Neuronal stem cell (in vitro differentiated cells): ENCODE measurements at places on chromosomes 7 and 10.

DNA sequence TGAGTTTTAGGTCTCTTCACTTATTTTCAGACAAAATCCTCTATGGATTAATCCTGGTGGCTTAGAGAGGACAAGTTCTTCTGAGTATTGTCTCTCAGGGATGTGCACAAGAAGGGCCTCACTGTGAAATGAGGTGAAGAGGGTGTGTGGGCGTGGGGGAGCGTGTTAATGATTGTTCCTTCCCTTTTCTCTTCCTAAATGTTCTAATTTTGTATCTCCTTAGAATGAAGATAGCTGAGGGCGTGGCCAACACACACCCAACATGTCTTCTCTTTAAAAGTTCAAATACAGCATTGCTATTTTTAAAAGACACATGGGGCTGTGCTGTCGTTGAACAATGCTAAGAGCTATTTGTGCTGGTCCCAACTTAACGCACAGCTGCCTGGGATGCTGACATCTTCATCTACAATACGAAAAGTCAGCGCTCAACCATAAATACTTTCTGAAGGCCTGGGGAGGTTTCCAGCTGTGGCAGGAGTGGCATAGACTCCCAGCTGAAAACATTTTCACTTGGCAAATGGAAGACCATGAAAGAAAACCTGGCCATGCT, 135.9 kb downstream of the JCAD start:
- no peak for DNase-seq

DNA sequence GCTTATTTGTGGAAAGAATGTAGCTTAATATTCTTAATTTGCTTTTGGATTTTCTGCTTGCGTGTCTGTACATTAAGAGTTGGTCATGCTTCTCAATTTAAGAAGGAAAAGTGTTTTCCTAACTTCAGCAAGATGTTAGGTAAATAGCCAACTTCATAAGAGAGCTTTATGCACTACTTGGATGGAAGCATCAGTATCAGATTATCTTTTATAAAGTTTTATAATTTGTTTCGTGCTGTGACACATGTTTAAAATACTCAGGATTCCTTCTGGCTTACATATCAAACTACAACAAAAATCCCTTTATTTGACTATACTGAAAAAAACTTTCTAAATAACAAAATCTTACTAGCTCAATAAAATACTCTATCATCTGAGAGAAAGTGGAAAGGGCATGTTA, 34.8 kb upstream of the AGR2 start:
- no peak for DNase-seq

DNA sequence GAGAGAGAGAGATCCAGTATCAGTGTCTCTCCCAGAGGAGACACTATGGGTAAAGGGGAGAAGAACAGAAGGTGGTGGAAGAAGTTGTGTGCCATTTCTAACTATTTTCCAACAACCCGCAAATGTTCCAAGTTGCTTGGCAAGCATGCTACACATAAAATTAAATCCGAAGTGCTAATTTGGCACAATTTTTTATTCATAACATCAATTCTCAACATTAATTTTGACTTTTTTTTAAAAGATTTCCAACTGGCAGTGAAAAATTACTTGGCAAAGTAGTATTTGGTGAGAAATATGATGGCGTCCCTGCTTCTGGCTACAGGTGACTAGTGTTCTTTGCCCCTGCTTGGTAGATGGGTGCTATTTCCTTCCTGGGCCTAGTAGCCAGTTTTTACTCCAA, 622.0 kb downstream of the SORCS1 start:
- DNase-seq = no peak

DNA sequence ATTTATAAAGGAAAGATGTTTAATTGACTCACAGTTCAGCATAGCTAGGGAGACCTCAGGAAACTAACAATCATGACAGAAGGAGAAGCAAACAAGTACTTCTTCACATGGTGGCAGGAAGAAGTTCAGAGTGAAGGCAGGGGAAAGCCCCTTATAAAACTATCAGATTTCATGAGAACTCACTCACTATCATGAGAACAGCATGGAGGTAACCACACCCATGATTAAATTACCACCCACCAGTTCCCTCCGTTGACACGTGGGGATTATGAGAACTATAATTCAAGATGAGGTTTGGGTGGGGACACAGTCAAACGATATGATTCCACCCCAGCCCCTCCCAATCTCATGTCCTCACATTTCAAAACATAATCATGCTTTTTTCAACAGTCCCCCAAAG, 124.2 kb upstream of the PCGF5 start:
- DNase-seq = no peak

GRCh38 chr7:157464971-157465886, 128.4 kb downstream of the DNAJB6 start:
- no peak for DNase-seq

DNA sequence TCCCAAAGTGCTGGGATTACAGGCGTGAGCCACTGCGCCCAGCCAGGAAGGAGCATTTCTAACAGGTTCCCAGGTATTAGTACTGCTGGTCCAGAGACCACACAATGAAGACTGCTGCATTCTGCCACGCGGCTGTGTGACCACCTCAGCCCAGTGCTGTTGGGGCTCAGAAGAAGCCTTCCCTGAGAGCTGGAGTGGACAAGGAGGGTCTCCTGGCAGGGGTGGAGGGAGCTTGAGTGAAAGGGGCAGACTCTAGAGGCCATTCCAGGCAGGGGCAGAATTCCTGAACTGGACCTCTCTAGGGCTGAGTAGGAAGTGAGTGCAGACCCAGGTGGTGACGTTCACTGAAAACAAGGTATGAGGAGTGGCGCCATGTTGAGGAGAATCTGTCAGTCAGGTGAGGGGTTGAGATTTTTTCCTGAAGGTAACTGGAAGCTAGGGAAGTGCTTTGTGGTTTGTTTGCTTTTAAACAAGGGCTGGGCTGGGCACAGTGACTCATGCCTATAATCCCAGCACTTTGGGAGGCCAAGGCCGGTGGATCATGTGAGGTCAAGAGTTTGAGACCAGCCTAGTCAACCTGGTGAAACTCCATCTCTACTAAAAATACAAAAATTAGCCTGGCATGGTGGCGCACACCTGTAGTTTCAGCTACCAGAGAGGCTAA, 67.6 kb downstream of the TACC2 start:
- DNase-seq = no peak

- no peak for DNase-seq
These were observed 97.9 kb upstream of the SH2B2 start for GRCh38 chr7:102188746-102189145.

DNA sequence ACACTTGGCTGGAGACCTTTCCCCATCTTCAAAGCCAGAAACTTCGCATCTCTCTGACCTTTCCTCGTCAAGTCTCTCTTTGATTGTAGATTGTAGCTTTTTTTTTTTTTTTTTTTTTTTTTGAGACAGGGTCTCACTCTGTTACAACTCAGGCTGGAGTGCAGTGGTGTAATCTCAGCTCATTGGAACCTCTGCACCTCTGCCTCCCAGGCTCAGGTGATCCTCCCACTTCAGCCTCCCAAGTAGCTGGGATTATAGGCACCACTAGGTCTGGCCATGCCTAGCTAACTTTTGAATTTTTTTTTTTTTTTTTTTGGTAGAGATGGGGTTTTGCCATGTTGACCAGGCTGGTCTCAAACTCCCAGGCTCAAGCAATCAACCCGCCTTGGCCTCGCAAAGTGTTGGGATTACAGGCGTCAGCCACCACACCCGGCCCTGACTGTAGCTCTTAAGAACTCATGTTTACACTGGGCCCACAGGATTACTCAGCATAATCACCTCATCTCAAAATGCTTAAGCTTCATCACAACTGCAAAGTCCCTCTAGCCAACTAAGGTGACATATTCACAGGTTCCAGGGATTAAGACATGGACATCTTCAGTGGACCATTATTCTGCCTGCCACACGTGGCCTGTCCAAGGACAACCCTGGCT, 11.7 kb downstream of the POLL start:
- no peak for DNase-seq

GRCh38 chr10:52615756-52616394, 156.7 kb downstream of the MBL2 start:
- DNase-seq = no peak

DNA sequence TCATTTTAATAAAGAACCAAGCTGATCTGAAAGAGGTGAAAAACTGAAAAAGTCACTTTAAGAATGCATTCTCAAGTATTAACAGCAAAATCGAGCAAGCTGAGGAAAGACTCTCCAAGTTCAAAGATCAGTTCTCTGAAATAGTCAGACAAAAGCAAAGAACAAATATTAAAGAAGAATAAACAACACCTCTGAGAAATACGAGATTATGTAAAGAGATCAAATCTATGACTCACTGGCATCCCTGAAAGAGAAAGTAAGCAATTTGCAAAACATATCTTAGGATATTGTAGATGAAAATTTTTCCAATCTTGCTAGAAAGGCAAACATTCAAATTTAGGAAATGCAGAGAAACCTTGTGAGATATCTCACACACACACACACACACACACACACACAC, 138.4 kb upstream of the HGF start:
- no peak for DNase-seq

GRCh38 chr7:69414555-69414954, 183.7 kb upstream of the AUTS2 start:
- DNase-seq = no peak

GRCh38 chr7:35906191-35906908, 105.5 kb downstream of the SEPTIN7 start:
- peak; percentile 78 for DNase-seq

- DNase-seq = peak; percentile 80
These were observed 121.6 kb upstream of the ZNF92 start for GRCh38 chr7:65251851-65252620.

GRCh38 chr10:7069706-7070105, 341.1 kb downstream of the SFMBT2 start:
- no peak for DNase-seq

GRCh38 chr10:113381416-113381815, 171.4 kb upstream of the HABP2 start:
- DNase-seq = no peak

GRCh38 chr10:17381502-17382142, 72.8 kb downstream of the ST8SIA6 start:
- no peak for DNase-seq

DNA sequence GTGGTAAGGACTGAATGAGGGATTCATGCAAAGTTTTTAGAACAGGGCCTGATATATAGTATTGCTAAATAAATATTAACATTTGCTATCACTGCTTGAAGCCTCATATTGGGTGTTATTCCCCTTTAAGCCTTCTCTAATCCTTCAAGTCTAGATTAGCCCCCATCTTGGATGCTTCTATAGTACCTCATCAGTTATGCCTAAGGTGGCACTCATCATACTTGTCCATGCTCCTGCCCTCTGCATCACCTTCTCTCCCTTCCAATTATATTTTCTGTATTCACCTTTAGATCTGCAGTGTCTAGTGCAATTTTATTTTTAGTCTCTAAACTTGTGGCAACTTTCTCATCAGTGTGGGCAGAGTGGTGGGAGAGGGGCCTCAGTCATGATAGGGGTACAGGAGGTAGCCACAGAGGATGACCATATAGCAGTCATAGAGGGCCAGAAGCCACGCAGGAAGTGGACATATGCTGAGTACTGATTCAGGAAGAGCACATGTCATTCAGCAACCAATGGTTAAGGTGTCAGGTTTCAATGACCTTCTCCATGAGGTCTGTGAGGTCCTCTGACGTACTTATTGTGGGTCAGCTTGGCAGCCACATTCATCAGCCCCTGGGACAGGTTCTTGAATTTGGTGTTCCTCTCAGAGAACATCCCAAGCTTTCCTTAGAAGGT, 2.5 kb downstream of the ENTPD1 start:
- DNase-seq = no peak

DNA sequence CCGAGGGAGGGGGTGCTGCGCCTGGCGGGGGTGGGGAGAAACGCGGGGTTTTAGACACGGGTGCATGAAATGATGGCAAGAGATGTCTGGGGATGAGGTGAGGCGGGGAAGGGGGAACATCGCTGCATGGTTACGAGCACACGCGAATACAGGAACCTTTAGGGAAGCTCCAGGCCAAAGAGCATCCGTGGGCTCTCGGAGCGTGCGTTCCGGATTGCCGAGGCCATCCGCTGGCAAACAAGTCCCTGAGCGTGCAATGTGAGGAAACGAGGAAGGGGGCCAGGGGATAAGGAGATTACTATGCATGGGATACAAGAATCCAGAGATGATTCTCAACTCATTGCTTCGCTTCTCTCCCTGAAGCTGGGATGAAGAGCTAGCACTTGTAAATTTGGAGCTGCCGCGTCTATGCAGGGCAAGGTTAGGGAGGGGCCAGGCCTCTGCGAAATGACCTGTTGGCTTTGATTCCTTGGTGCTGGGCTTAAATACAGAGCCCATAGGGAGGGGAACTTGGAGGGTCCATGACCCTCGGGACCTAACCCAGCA, 520 bp upstream of the WNT2 start:
- DNase-seq = peak; percentile 26

GRCh38 chr10:70169011-70169410, 1.3 kb downstream of the SAR1A start:
- DNase-seq = no peak

DNA sequence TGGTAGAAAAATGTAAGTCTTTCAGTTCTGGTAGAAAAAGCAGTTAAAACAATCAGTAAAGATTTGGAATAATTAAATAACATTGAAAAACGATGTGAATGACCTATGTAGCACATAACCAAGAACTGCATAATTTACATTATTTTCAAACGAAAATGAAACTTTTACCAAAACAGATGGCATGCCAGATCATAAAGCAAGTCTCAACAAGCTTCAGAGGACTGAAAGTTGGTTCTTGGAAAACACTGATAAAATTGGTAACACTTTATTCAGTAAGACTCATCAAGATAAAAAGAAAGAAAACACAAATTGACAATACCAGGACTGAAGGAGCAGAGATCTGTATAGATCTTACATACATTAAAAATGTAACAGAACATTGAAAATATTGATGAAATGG, 92.8 kb downstream of the VIPR2 start:
- no peak for DNase-seq

GRCh38 chr10:34109952-34110702, 705.0 kb downstream of the PARD3 start:
- no peak for DNase-seq

DNA sequence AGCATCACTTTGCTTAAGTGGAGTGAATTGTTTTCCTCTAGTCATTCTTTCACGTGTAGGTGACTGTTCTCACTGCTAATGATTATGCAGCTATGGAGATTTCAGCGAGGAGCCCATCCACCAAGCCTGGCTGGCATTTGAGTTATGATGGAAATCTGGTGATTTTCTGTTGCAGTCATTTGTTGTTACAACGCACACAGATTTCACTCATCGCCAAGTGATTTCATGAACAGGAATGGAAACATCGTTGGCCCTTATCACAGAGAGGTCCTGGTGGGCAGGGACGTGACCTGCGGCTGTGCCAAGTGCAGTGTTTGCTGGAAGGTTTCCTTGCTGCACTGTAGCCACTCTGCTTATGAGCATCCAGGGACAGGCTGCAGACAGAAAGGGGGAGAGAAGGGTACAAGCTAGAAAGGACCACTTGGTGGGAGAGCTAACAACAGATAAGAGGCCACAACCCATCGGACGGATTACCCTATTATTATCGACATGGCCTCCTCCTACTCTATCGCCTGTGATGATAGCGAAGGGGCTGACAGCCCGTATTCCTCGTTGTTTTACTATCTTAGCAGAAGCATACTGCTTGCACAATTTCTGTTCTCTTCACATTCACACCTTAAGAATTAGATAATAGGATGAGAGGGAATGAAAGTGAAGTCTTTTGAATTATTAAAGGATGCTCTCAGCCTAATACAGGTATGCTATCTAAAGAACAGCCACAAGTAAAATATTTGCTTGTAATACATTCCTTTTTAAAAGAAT, 99.0 kb upstream of the PITRM1 start:
- DNase-seq = no peak

GRCh38 chr7:142438923-142439515, 181.2 kb upstream of the PRSS58 start:
- DNase-seq = no peak

GRCh38 chr10:3682745-3683144, 102.3 kb downstream of the KLF6 start:
- DNase-seq = no peak

- DNase-seq = no peak
These were observed 212.1 kb upstream of the KCND2 start for GRCh38 chr7:120060875-120061274.
